ENCODE measurements at places on chromosomes 16 and 17. TPM values are rescaled to one million over a fixed set of nuclear protein-coding genes. Genes with fewer than 3 reads are reported as not detected.

Gene CBFA2T3
- not detected for total RNA-seq

Gene CTRB1
- not detected for total RNA-seq

Gene GINS2
- 0.66 TPM for total RNA-seq

Gene ABCA8
- total RNA-seq = 0.57 TPM

Gene RCVRN
- not detected for total RNA-seq

Gene PYDC1
- not detected for total RNA-seq

Gene FNDC8
- total RNA-seq = not detected

Gene ADORA2B
- 31.1 TPM for total RNA-seq

Gene VMO1
- 1.8 TPM for total RNA-seq

Gene MPO
- total RNA-seq = not detected

Gene MYO18A
- 49.5 TPM for total RNA-seq

Gene CES1
- total RNA-seq = 0.22 TPM

Data from placental pericyte (primary cell).